ENCODE measurements at places on chromosomes 2 and 18.

DNA sequence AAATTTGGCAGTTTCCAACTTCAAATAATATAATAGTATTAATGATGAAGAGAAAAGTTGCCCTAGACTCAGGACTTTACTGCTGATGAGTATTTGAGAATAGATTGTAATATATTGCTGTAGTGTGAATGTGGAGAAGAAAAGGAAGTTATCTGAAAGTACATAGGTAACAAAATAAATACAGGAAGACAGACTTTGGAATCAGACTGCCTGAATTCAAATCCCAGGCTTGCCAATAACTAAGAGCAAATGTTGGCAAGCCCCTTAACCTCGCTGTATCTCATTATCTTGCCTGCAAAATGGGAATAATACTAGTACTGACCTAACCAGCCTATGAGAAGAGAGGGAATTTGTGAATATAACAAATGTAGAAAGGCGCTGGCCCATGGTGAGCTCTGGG, 765.2 kb upstream of the ID2 start:
- DNase-seq, result no peak

DNA sequence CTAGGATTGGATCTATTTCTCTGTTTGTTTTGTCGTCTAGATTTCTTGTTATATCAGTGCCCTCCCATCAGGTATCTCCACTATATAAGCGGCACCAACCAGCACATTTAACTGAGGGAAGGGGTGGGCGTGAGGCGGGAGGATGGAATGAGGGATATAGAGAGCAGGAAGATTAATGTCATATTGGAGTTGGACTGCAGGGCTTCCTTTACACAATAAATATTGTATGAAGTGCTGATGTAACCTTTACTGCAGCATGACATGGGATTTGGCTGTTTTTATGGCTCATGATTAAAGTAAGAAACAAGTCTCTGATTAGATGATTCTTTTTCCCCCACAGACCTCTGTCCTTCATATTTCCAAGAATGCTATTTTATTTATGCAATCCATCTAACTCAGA, 54.8 kb downstream of the TMEM200C start:
- no peak for DNase-seq

- no peak for DNase-seq
Measured at GRCh38 chr18:3615374-3615985, 165.5 kb downstream of the TGIF1 start.

GRCh38 chr18:13191031-13191430, 27.5 kb upstream of the LDLRAD4 start:
- DNase-seq, result no peak

DNA sequence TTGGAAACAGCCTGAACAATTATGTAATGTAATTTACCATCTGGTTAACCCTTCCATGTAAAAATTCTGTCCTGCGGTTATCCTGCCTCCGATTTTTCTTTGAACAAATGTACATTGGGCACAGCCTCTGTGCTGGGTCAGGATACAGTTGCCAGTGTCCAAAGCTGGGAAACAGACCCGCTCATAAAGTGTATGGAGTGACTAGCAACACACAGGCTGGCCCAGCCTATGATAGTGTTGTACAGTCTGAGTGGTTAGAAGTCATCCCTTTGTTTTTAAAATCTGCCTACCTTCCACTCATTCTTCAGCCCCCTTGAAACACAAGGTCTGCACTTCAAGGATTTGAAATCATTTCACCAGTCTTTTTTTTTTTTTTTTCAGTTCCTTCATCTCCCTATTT, 50.1 kb downstream of the FEZ2 start:
- no peak for DNase-seq
